NCI-H510A (cell line): ENCODE measurements at places on chromosomes 12 and 14.

DNA sequence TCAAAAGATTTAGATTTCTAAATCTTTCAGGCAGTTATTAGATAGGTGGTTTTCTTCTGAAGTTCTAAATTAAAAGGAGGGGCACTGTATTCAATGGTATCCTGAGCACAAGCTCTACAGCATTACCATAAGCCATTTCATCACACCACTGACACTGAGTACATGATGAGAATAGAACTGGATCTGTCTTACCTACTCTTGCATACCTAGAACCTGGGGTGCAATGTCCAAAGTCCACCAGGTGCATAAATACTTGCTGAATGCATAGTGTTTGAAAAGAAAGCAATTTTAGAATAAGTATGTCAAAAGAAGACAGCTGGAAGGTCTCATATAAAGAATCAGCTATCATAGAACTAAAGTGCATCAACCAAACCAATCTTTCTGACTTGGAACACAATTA is 85.5 kb upstream of the ACTN1 start:
- DNase-seq, result no peak

- DNase-seq, result no peak
Measured at GRCh38 chr14:90330203-90331196, 1.2 kb downstream of the NRDE2 start.

DNA sequence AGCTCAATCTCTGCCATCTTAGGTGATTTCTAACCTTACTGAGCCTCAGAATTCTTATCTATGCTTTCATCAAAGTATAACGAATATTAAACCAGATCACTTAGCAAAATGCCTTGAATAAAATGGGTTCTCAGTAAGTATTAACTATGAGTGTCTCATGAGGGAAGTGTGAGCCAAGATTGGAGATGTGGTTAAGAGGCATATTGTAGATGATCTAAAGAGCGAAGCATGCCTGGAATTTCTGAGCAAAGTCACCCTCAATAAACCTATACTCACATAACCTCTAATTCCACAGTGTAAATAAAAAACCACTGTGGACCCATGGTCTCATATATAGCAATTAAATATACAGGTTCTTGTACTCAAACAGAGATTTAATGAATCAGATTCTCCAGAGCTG is 193.1 kb upstream of the FSCB start:
- no peak for DNase-seq

DNA sequence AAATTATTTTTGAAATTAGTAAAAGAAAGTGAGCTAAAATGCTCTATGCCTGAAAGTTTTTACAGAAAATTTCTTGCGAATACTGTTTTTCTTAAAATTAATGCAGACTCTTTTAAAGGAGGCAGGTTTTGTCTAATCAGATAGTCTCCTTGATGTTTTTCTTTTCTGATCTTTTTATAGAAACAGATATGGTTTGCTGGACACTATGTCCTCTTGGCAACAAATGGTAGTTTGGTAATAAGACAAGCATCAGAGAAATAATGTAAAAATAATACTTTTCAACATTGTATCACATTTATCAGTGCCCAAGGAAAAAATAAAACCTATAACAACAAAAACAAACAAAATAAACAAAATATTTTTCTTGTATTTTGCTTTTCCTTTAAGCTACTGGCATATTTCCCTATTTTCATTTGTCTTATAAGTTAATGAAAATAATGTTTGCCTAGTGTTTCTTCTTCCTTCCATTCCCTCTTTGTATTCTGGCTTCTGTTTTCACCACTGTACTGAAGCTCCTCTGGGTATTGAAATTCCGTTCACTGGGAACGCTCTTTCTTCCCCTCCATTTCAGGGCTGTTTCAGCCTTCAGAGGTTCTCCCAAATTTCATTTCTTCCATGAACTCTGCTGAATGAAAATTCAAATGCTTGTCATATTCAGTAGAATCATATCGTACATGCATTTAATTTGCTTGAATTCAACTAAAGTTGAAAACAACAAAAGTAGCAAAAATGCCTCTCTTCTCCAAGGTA is 115.3 kb downstream of the TRMT5 start:
- no peak for DNase-seq

DNA sequence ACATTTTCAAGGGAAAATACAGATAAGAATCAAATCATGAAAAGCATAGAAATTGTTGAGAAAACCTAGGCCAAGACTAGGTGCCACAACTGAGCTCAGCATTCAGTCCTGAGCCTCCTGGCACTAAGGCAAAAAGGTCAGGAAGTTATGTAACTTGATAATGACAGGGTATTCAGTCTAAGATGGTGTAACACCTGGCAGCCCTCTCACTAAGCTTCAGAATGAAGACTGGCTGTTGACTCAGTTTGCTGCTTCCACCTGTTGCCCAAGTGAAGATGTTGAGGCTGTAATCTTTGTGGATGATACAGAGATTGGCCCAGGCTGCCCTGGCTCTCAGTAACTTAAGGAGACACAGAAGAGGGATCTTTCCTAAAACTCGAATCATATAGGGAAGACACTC is 19.6 kb downstream of the PROX2 start:
- DNase-seq, result peak; percentile 8

DNA sequence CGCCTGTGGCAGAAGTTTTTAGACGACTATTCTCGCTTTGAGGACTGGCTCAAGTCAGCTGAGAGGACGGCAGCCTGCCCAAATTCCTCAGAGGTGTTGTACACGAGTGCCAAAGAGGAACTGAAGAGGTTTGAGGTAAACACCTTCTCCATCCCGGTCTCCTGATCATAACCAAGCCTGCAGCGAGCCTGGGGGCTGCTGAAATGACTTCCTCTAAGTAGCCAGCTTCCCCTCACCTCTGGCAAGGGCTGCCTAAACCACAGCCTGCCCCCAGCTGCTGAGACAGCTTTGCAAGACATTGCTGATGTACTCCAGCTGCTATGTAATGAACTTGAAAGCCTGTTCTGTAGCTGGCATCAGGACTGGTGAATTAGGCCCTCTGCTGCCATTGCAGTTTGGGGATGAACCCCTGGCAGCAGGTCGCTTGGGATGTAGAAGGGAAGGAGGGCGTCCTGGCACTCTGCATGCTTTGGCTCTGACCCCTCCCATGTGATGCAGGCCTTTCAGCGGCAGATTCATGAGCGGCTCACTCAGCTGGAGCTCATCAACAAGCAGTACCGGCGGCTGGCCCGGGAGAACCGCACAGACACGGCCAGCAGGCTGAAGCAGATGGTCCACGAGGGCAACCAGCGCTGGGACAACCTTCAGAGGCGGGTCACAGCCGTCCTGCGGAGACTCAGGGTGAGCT is 84.6 kb downstream of the ESR2 start:
- no peak for DNase-seq

GRCh38 chr12:56572288-56572687 is 50.7 kb downstream of the RBMS2 start:
- no peak for DNase-seq

DNA sequence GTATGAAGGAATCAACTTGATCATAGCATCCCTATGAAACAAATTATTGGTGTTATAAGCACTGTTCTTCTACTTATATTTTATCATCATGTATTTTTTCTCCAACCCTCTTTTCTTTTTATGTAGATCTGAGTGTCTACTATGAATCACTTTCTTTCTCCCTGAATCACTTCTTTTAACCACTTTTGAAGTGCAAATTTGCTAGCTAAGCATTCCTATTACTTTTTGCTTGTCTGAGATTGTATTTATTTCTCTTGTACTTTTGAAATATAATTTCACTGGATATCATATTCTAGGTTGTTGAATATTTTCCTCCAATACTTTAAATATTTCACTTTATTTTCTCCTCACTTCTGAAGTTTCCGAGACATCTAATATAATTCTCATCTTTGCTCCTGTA is 1282.3 kb upstream of the FLRT2 start:
- DNase-seq, result no peak

DNA sequence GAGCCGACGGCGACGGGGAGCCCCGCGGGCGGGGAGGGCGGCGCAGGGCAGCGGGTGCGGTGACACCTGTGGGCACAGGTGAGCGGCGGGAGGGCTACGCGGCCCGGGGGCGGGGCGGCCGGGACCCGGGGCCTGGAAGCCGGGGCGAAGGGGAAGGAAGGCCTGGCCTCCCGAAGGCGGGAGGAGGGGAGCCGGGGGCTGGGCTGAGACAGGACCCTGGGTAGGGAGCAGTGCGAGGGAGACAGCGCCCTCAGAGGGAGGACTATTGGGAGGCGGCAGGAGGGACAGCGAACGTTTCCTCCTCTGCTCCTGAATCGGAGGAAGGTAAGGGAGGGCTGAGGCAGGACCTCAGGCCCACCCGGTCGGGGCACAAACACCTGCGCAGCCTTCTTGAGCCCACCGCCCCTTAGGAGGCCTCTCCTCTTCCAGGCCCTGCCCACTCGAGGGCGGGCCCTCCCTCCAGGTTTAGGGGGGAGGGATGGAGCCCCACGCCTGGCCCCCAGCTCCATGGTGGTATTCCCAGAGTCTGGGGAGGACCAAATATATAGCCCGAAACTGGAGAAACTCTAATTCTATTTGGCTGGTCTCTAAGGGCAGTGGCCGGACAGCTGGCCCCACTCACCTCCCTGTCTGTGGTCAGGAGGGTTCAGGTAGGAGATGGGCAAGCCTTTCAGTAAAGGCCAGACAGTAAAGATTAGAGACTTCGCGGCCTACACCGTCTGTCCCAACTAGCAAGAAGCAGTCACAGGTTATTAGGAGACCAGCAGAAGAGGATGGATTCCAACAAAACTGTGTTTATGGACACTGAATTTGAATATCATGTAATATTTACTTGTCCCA is 509 bp downstream of the PLEKHG6 start:
- no peak for DNase-seq

DNA sequence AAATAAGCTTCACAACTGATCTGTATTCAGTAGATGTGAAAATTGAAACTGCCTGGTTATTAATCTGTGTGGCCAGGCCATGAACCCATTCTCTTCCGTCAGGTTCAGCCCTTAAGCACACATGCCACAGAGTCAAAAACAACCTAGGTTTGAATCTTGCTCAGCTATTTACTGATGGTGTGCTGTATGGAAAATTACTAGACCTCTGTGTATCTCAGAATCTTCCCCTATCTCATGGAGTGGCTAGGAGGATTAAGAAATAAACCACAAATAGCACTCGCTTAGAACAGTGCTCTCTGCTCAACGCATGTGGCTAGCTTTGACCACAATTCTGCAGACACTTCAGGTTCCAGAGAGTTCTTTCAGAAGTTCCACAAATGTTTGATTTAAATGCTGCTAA is 240.7 kb upstream of the PLEKHG7 start:
- DNase-seq, result no peak

DNA sequence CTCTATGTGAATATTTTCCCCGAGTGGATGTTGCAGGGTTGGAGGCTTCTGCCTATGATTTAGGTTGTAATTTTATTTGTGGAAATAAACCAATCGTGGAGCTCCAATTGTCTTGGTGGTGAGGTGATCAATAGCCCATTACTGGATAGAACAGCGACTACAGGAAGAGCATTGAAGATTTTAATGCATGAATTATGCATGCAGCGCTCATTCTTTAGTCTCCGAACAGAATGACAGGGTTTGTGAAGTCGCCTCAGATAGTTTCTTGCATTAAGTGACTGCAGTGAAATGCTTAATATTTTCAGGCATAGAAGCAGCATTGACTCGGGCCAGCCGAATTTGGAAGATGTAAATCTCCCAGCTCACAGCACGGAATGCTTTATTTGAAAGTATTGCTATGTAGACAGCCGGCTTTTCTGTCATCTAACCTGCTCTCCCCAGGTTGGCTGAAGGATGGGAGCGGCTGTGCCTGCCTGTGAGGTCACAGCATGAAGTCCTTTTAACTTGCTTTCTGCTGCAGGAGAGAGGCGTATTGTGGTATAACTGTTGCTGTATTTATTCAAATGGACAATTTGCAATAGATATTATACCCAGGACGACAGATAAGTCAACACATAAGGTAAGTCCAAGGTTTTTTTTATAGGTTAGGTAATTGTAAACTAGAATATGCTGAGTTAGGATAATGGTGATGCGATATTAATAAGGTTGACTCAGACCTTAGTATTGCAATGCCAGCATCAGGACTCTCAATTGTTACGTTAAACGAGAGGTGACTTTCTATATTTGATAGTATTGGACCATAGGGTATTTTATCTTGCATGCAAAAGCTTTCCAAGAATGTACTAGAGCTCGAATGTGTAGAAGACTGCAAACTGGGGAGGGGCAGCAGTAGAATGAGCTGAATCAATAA is 135.7 kb downstream of the CNTN1 start:
- DNase-seq, result no peak

- DNase-seq, result no peak
Measured at GRCh38 chr14:59895721-59896120, 24.2 kb upstream of the LRRC9 start.

DNA sequence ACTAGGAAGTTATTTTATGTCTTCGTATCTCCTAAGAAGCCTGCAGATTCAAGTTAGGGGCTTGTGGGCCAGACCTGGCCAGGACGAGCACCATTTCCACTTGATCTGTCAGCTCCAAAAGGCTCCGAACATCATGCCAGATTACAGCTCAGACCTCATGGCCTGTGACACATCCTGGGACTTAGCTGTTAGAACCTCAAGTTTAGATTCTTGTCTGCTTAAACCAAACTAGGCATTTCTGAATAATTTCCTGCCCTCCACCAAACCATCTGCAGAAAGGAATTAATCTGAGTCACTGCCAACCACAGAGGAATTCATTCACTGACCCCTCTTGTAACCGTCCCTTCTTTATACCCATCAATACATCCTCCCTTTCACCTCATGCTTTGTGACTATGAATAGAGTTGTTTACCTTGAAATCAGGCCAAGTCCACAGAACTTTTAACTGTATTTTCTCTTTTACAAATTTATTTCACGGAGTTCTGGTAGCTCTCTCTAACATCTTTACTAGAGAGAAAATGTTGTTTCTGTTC is 120.3 kb downstream of the FBXL14 start:
- no peak for DNase-seq

GRCh38 chr14:70212752-70213151 is 24.0 kb upstream of the SLC8A3 start:
- DNase-seq, result no peak

- no peak for DNase-seq
Measured at GRCh38 chr12:119235197-119235751, 56.5 kb downstream of the HSPB8 start.

DNA sequence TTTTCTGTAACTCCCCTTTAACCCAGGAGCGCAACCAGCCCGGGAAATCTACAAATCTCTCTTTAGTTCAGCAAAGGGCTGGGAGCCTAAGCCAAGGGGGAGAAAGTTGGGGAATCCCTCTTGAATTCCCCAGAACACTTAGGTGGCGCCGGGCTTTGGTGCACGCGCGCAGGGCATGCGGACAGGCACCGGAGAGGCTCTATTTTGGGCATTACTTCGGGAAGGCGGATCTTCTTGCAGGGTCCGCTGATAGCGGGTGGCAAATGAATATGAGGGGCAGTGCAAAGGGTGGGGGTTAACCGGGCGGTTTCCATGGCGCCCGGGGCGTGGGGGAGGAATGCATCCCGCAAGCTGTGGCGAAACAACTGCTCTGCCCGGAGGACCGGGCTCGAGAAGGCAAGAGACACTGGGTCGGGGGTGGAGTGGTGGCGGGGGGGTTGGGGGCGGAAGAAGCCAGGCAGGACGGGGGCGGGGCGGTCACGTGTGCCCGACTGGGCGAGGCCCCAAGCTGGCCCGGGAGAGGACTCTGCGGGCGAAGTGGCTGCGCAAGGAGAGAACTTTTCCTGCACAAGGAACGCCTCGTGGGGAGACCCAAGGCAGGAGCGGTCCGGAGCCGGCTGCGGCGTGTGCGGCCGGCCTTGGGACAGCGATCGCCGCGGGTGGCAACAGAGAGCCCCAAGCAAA is at the start of gene FLVCR2:
Gene FLVCR2, plus strand, starts transcription at position 519 of the 684 bp plus-strand sequence. CDS start 353 bp downstream, outside the sequence.
- DNase-seq, result peak; percentile 46

GRCh38 chr12:1844661-1845409 is 24.5 kb downstream of the LRTM2 start:
- DNase-seq, result no peak
